ENCODE measurements at places on chromosomes 12 and 14.

- DNase-seq = no peak
Measured at GRCh38 chr12:113292091-113292490, 42.8 kb downstream of the SLC8B1 start.

DNA sequence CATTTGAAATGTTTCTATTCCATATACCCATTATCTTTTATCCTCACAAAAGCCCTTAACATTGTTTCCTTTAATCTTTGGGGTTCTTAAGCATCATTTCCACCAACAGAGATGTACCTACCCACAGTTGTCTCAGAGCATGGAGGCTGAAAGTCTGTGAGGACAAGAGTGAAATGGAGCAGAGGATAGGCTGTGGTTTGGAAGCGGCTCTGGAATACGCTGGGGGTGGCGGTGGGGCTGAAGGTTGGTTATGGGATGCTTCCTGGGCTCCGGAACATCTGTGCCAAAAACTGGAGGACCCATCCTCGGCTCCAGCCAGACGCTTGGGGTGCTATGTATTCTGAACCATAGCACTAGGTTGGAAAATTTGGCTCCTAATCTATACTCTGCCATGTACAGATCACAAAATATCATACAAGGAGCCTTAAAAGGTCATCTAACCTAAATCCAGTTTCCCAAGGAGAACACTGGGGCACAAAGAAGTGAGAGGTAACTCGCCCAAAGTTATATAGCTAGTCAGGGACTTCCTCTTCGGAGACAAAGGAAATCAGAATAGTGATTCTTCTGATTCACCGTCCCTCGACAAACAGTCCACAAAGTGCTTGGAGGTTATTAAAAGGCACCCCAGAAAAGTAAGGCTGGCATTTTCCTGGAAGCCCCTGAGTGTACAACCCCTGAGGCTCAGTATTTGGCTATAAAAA lies 2.5 kb downstream of the PPP1R3E start:
- no peak for DNase-seq

GRCh38 chr14:27389402-27389801 lies 791.6 kb upstream of the NOVA1 start:
- no peak for DNase-seq

DNA sequence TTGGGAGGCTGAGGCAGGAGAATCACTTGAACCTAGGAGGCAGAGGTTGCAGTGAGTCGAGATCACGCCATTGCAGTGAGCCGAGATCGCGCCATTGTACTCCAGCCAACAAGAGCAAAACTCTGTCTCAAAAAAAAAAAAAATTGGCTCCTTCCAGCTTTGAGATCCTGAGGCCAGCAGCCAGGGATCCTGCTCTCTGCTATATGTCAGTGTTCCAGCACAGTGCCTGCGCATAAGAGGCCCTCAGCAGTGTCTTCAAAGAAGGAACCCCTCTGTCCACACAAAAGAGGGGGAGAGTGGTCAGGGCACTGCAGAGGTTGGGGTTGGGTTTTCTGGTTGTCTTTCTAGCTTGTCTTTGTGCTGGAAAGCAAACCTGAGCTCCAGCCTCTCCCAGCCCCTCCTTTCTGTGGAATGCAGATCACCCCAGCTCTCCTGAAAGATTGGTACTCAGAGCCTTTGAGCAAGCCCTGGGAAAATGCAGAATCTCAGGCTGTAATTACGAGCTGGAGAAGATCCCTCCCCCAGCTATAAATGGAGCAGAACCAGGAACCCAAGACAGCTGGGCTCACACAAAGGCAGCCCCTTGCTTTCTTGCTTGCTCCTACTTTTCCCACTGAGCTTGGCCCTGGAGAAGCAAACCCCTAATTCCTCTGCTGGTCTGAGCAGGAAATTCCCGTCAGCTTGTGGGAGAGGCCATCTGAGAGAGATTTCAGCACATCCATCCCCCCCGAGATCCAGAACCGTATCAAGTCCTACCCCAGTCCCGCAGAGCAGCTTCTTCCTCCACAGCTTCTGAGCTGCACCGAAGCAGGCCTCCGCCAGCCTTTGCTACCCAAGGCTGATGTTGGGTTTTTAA lies 205.7 kb downstream of the ZFP36L1 start:
- no peak for DNase-seq

- DNase-seq = no peak
Measured at GRCh38 chr14:25055992-25056687, 6.2 kb upstream of the STXBP6 start.

- no peak for DNase-seq
Measured at GRCh38 chr14:74531467-74531866, 37.9 kb downstream of the ISCA2 start.

DNA sequence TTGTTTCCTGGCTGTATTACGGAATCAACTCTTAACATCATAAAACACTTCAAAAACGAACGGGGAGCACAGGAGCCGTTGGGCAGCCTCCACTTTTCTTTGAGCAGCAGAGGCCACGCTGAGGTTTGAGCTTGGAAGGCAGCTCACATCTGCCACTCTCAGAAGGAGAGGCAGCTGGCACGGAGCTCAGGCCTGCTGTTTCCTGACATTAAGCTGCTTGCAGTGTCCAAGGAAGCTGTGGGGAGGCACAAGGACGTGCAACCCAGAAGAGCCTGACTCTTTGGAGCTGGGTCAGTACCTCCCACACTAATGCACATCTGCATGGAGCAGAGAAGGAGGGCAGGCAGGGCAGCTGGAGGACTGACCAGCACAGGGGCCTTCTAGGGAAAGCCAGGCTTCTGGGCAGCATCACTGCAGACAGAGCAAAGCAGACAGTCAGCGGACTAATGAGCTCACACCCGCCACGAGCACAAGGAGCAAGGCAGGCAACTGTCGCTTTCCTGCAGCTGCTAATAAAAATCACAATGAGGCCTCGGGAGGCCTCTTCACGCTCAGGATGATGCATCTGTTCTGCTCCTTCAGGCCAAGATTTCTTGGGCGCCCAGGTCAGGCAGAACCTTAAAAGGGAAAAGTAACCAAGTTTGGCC lies 211.1 kb downstream of the GLT1D1 start:
- no peak for DNase-seq

DNA sequence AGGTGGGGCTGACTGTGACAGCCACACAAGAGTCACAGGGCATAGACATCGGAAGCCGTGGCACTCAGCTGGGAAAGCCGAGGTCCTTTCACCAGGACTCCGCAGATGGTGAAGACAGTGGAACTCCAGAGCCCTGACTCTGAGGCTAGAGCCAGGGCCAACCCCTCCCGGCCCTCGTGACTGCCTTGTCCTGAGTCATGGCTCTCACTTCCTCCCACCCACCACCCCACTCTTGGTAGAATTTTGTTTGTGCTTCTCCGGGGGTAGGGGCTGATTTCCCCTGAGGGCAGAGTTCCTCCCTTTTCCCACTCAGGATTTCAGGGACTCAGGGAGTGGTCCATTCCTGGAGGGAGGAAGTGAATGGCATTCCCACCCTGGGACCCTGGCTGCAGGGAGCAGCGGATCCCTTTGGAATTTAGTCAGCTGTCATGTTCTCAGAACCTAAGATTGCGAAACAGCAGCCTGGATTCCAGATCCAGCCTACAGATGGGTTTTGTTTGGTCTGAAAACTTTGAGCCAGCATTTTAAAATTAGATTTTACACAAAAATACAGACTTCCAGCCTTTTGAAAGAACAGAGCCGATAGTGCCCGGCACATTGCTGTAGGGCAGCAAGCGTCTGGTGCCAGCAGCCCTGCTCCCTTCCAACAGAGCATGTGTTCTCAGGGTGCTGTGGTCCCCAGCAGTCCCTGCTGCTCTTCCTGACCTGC lies 50.7 kb downstream of the TPCN1 start:
- DNase-seq = no peak

GRCh38 chr14:23610090-23610814 lies 25.9 kb upstream of the DHRS2 start:
- DNase-seq = no peak

- DNase-seq = no peak
Measured at GRCh38 chr14:58821421-58821820, 183.7 kb downstream of the DACT1 start.

GRCh38 chr14:101063121-101063520 lies 159.6 kb upstream of the RTL1 start:
- no peak for DNase-seq

GRCh38 chr12:57237596-57237931 lies 8.1 kb downstream of the SHMT2 start:
- no peak for DNase-seq

DNA sequence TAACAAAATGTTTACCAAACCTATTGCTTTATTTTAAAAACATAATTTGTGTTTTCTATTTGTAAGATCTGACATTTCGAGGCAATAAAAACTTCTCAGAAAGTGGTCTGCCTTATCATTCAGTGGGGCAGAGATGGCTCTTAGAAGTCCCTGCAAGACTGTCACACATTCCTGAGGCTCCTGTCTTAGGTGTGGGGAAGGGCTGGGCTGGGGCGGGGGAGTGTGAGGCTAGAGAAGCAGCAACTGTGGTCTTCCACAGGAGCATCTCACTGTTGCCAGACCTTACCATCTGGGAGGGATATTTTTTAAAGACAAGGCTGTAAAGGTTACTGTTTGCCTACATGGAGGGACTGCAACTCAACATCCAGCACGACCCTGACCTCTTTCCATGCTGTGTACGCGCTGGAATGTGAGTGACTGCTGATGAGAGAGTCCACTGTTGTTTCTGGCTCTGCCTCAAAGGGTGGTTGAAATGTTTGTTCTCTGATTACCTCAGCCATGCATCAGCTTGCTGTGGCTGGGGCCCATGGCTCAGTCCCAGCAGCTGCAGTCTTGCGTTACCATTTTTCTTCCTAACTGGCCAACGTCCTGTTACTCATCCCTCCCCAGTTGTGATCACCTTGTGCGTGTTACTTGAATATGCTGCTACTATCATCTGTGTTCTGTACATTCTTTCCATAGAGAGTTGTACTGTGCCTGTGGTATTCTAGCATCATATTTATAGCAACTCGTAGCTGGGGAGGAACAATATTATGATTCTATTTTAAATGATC lies 12.4 kb downstream of the ERG28 start:
- DNase-seq = no peak

DNA sequence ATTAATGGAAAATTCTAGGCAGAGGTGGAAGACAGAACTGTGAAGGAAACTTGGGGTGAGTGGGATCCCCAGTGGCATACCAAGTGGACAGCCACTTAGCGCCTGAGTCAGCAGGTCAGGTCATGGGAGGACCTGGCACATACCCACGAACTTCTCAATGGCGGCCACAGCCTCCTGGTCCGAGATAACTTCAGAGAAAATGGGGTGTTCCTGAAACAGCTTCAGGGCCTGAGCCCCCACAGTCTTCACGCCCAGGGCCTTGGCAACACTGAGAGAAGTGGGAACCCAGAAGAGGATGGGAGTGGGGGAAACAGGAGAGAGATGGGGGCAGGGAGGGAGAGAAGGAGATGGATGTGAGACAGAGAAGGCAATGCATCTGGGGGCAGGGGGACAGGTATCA lies 9.9 kb downstream of the SDS start:
- DNase-seq = no peak

- no peak for DNase-seq
Measured at GRCh38 chr14:99475660-99476059, 5.0 kb downstream of the SETD3 start.
